Astrocyte of the hippocampus (primary cell): ENCODE measurements at places on chromosomes 16 and 17.

DNA sequence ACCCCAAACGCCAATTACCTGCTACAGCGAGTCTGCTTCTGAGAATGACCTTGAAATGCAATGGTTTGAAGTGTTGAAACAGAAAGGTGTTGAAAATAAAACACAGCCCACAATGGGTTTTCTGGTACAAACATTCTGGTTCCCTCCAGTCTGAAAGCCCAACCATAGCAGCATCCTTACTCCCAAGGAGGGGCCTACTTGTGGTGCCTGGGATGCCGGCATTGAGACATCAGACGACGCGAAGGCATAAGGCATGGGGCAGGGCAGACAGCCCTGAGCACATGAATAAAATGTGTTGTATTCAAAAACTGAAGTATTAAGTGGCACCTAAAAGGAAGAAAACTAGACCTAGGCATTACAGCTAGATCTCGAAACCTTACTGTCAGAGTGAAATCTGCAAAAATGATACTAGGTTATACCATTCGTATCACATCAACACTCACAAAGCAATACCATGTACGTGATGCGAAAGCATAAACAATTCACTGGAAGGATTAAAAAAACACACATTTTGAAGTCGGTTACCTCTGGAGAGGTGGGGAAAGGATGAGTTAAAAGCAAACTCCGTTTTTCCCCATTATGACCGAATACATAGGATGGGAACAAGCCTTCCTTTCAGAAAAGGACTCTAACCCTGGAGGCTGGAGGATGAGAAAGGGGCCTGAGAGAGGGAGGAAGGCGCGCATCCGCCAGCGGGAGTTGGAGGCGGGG lies 702 bp downstream of the NUDT21 start:
- peak; percentile 24 for DNase-seq

DNA sequence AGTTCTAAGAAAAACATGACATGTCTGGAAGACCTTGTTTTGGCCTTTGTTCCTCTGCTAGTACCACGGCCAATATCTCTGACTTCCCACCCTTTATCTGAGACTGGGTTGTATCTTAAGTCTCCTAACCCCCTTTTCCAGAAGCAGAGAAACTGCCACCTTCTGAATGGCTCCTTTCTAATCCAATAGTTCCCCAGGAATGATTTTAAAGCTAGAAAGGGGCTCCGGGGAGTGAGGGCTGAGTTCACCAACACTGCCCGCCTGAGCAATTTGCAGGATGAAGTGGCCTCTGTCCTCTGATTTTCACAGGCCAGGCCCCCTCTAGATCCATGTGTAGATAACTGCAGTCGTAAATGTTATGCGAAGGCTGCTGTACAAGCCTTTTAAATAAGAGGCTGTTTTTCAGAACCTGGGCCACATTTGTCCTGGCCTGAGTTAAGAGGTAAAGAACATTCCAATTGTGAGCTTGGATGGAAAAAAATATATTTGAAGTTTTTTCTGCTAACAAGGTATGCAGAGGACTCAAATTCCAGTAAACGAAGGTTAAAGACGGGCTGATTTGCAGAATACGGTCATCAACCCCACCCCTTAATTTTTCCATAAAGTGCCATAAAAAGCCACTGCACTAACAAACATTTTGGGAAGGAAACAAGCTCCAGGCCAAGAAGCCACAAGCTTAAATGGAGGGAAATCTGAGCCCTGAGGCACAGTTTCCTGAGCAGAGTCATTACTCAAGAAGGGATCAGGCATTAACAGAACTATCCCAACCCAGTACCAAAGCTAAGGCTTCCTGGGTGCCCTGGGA lies 117.0 kb upstream of the MAF start:
- no peak for DNase-seq

- DNase-seq, result peak; percentile 58
Measured at GRCh38 chr16:59909262-59909661, 1175.1 kb upstream of the GOT2 start.

DNA sequence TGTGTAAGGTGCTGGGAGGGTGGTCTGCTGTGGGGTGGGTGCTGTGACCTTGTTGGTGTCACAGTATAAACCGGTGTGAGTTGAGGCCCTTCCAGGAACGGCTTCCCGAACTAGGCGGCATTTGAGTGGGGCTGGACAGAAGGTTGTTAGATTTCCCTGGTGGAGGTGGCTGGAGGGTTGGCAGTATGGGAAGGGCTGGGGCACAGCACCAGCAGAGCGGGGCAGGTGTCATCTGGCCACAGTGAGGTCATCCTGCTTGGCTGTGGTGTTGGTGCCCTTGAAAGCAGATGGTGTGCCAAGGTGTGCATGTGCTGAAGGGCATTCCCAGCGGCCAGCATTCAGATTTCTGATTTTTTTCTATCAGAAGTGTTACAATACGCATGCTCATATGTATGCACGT lies 28.1 kb downstream of the BANP start:
- DNase-seq, result no peak

DNA sequence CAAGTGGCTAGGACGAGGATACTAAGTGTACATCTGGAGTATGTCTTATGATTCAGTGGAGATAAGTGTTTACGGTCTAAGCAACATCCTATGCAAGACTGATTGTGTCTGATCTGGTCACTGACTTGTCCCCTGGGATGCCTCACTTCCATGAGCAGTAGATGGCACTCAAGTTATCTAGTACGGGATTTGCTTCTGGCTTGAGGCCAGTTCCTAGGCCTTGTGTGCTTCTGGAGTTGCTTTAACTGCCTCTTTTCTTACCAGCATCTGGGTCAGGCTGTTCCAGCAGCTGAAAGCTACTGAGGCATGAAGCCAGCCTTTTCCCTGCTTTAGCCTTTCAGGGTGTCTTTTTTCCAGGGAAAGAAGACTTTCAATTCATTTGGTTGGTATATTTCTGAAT lies 23.0 kb downstream of the SUPT6H start:
- no peak for DNase-seq

DNA sequence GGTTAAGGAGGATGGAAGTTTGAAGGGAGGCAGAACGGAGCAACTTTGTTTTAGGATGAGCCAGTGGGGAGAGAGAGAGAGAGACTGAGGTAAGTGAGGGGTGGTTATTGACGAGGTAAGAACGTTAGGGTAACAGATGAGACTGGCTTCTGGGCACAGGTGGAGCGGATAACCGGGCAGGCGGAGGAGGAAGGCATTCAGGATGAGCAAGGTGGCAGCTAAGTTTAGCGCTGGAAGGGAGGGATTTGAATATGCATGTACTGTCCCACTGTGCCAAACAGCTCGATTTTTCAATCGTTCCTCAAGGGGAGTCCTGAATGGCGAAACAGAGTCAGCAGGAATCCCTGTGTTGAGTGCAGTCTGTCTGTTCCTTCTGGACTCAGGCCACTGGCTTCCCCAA lies 35.8 kb downstream of the CACNG3 start:
- DNase-seq, result no peak
